CD4-positive, alpha-beta memory T cell (primary cell): ENCODE measurements at places on chromosomes 13 and 19.

- DNase-seq: no peak
These were observed 67.9 kb downstream of the NUFIP1 start for GRCh38 chr13:44921246-44921877.

DNA sequence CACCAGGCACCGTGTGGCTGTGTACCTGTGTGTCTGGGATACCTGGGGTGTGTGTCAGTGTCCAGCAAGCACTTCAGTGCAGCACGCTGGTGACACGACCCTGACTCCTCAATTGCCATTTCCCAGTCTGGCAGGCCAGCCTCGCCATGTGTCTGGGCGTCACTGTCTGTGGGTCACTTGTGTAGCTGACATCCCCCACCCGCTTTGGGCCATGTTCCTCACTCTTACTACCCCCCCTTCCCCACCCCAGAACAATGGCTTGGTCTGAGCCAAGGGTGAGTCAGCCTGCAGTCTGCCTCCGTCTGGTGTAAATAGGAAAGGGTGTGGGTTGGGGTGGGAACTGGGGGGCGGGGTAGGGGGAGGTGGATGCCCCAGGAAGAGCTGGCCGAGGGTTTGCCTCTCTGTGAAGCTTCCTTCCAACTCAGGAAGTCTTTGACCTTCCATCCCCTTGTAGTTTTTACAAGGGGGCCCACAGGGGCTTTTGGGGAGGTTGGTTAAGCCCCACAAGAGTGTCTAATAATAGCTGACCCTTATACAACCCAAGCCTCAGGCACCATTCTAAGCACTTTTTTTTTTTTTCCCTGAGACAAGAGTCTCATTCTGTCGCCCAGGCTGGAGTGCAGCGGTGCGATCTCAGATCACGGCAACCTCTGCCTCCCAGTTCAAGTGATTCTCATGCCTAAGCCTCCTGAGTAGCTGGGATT lies 17.6 kb downstream of the NOVA2 start:
- no peak for DNase-seq

DNA sequence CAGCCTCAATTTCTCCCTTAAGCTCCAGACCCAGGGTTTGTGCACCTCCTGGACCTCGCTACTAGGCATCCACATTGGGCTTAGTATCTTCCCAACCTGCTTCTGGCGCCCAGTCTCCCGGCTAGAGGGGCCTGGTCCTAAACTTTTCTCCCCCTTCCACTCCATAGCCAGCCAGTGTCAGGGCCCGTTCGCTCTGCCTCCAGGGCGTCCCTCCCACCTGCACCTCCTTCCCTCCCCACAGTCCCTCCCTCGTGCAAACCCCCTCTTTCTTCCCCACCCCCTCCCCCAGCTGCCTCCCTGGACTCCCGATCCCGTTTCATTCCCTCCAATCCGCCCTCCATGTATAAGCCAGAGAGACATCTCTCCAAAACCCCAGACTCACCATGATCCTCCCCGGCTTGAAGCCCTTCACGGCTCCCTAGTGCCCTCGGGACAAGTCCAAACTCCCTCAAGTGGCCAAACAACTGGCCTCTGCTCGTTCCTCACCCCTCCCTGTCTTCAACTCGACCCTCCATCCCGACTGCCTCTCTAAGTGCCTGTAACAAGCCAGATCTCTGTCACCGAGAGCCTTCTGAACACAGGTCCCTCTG lies 997 bp upstream of the SAMD4B start:
- no peak for DNase-seq

DNA sequence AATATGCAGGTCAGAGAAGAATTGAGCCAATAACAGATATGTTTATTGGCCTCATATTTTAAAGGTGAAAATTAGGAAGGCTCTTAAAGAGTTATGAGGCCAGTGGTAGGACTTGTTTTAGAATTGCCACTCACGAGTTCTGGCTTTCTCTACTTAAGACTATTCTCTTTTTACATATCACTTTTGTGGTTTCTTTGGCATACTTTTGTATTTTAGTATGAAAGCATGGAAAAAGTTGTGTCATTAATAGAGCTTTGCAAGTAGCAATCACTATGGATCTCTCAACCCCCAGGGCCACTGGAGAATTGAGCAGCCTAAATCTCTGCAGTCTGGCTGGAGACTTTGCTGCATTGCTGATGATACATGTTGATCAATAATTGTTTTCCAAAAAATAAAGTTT lies 64.6 kb upstream of the SOX21 start:
- no peak for DNase-seq

DNA sequence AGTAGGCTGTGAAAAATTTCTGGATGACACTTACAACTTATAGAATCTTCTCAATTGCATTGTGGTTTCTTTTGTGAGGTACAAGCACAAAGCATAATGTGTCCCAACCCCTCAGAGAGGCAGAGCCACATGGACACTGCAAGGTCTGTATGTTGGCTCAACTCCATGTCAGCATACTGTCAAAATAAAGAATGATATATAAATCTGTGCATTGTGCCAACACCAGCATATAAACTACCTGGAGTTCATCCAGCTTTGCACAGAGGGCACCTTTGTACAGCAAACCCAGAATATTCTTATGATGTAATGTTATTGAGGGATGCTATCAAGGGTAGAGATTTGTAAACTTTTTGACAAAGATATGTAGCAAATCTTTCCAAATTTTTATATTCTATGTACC lies 1065.8 kb upstream of the MIR17HG start:
- no peak for DNase-seq

- DNase-seq: no peak
These were observed 33.7 kb downstream of the SUGT1 start for GRCh38 chr13:52686376-52686775.

GRCh38 chr19:17450264-17451075 lies 2.0 kb upstream of the TMEM221 start:
- no peak for DNase-seq

DNA sequence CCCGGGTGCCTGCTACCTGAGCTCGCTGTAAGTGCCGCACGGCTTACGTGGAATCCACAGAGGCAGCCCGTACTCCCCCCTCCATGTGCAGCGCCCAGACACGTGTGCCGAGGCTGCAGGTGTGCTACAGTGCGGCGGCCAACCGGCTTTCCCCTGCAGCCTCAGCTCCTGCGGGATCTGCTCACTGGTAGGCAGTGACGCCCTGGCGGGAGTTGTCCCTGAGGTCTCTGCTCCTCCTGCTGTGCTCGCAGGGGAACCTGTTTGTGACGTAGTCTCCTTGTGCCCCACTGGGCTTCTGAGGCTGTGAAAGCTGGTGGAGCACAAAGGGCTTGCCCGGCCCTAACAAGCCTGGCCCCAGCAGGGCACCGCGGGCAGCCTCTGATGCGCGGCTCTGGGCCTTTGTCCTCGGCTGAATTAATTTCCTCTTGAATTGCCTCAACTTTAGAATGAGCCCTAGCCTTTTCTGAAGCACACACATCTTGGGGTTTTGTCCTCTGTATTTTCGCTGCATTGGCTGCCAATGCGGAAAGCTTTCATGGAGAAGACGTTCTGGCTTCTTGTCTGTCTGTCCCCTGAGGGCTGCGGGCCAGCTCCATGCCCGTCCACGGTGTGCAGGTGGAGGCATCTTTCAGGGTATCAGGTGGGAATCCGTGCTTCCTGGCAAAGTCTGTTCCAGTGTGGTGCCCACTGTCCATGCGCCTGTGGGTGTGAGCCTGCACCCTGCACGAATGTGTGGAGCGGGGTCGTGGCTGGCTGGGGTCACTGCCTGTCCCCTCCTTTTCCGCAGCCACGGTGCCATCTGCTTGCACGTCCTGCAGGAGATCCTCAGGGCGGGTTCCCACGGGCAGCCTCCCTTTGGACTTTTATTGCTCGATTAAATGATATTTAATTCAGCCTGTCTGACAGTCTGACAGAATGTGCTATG lies 77.3 kb upstream of the MCF2L start:
- no peak for DNase-seq

DNA sequence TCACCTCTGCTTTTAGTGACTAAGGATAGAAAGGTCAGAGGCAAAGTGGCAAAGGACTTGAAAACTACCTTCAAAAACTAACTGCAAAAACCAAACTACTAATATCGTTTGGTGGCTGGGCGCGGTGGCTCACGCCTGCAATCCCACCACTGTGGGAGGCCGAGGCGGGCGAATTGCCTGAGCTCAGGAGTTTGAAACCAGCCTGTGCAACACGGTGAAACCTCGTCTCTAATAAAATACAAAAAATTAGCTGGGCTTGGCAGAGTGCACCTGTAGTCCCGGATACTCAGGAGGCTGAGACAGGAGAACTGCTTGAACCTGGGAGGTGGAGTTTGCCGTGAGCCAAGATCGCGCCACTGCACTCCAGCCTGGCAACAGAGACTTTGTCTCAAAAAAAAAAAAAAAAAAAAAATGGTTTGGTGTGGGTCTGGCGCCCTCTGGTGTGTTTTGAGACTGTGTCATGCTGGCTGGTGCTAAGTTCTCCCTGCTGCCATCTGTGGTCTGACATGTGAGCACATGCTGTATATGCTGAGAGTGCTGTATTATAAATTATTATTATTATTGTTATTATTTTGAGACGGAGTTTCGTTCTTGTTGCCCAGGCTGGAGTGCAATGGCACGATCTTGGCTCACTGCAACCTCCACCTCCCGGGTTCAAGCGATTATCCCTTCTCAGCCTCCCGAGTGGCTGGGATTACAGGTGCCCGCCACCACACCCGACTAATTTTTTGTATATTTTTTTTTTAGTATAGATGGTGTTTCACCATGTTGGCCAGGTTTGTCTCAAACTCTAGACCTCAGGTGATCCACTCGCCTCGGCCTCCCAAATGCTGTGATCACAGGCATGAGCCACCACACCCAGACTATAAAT lies 36.0 kb upstream of the RNF17 start:
- peak; percentile 76 for DNase-seq

- no peak for DNase-seq
These were observed 78.7 kb downstream of the ZNF536 start for GRCh38 chr19:30450835-30451321.

DNA sequence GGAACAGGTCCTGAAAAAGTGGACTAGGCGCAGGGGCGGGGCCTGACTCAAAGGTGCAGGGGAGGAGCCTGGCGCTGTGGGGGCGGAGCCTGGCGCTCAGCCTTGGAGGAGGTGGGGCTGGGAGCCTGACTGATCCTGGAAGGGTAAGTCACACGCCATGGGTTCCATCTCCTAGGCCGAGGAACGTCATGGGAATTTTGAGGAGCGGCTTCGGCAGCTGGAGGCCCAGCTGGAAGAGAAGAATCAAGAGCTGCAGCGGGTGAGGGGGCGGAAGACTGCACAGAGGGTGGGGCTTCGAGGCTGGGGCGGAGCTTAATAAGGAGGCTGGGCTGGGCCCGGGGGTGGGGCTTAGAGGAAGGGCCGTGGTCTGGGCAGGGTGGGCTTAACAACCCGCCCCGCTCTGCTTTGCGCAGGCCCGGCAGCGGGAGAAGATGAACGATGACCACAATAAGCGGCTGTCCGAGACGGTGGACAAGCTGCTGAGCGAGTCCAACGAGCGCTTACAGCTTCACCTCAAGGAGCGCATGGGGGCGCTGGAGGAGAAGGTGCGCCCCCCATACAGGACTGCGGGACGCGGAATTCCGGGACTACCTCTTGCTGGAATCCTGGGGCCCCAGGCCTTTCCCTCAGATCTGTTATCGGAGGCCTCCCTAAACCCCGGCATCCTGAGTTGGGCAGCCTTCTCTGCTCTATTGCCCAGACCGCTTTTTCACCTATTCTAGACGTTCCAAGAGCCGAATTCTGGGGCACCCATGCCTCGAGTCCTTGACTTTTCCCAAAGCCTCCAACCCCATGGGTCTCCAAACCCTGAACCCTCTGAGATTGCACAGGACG lies 14.5 kb downstream of the PPFIA3 start:
- no peak for DNase-seq

DNA sequence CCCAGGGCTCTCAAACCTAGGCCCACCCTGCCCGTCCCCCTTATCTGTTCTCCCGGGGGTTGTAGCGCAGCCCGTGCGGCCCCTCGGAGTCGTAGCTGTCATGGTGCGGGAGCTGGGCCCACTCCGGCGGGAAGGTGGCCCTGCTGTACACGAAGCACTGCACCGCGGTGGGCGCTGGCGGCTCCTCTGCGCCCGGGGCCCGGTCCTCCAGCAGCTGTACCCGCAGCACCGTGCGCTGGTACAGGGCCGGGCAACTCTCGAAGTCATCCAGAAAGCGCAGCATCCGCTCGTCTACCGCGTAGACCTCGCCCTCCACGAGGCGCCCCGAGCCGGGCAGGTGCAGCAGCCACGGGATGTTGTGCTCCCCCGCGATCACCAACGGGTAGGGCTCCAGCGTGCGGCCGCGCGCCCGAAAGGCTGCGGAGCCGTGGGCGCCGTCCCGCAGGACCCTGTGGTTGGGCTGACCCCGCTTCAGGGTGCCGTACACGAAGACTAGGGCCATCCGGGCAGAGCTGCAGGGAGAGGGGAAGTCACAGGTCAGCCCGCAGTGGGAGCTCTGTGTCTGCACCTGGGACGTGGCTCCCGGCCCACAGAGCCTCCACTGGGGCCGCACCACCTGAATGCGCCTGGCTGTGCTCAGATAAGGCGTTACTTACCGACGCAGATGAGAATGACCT lies 56.4 kb downstream of the GGACT start:
- no peak for DNase-seq

DNA sequence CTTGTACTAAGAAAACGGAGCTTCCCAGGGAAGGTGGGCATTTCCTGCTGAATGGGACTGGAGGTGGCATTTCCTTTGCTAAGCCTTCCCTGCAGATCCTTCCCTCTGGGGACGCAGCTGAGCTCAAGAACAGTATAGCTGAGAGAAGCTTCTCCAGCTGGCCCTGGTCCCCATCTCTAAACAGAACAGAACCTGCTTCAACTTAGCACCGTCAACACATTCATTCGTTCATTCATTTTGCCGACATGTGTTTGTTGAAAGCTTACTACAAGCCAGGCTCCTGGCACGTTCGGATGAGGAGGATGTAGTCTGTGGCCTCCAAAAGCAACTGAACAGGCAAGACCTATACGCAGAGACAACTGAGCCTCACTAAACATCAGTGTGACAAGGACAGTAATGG lies 36.6 kb upstream of the PEPD start:
- DNase-seq: no peak

DNA sequence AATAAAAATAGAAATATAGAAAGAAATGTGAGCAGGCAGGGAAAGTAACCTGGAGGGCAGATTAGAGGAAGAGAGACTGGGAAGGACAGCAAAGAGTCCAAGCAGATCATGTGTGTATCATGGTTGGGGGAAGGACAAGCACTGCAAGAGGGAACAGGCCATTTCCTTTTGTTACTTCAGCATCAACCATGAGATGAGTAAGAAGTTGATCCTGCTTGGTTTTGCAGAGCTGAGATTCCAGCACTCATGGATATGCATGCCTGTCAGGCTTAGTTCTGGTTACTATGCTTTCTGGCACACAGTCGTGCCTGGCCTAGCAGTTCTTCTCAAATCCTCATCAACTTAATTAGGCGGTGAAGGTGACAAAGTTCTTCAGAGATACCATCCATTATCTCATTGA lies 18.1 kb downstream of the NALCN start:
- no peak for DNase-seq

GRCh38 chr19:28961772-28962500 lies 251.0 kb downstream of the UQCRFS1 start:
- DNase-seq: no peak

GRCh38 chr19:1361601-1362386 lies 21.9 kb upstream of the NDUFS7 start:
- DNase-seq: no peak

GRCh38 chr13:97566907-97567306 lies 132.9 kb downstream of the RAP2A start:
- no peak for DNase-seq
